ENCODE measurements at places on chromosomes 6 and 20.

GRCh38 chr20:2416541-2417212 is 36.0 kb downstream of the TGM6 start:
- DNase-seq: no peak

DNA sequence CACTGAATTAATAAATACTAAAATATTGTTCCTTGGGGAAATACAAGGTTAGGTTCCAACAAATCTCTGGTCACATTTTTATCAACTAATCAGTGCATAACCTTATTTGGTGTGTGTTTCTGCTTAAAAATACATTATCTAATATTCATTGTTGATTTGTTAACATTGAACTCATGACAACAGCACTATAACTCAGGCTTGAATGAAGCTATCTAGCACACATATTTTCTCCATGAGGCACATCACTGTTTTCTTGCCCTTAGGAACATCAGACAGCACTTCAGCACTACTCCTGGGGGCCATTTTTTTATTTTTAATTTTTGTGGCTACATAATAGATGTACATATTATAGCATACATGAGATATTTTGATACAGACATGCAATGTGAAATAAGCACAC is 277.2 kb upstream of the NT5E start:
- DNase-seq: no peak

- no peak for DNase-seq
Observed at GRCh38 chr20:2236256-2236655, 59.5 kb upstream of the TGM3 start.

DNA sequence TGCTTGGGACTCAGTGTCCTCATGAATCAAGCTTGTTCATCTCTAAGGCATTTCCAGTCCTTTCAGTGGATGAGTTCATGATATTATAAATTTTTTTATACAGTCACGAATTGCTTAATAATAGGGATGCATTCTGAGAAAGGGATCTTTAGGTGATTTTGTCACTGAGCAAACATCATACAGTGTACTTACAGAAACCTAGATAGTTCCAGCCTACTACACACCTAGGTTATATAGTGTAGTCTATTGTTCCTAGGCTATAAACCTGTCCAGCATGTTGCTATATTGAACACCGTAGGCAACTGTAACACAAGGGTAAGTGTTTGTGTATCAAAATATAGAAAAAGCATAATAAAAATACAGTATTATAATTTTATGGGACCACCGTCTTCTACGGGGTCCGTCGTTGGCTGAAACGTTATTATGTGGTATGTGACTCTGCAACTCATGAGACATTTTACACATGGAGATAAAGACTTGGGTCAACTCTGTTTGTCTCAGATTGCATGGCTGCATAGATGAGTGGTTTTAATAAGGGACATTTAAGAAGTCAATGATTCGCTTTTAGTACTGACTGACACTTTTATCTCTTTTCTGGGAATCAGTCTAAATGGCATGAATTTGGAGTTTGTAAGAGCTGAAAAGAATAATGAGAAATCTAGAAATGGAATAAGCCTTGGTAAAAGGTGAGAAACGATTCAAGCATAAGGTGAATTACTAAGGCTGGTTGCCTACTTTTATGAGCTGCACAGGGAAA is 33.2 kb downstream of the CLIC5 start:
- DNase-seq: no peak

DNA sequence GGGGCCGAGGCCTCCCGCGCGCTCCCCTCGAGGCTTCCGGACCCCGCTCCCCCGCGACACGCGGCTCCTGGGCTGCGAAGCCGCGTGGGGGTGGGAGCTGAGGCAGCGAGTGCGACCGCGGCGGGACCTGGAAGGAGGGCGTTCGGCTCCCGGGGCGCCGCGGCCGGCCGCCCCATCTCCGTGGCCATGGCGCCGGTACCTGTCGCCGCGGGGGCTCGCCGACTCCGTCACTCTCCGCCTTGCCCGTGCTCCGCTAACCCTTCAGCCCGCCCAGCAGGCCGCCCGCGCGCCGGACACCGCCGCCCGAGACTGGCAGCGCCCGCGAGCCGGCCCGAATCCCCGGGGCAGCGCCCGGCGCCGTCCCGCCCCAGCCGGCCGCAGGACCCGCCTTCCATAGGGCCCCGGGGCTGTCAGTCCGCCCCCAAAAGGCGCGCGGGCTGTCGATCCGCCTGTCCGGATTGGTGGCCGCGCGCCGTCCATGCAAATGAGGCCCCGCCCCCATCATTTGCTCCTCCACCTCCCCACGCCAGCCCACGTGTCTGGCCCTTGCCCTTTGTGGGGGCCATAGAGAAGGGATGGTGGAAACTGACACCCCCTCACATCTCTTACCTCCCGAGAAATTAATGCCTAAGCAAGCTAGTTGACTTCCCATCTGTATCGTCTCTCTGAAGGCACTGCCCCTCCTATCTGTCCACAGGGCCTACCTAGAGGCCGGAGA is at the start of gene FKBP5:
TSS of gene FKBP5 (minus strand) at position 311 of the 718 bp plus-strand sequence. CDS start 46,091 bp downstream, outside the sequence.
- DNase-seq: peak; percentile 84

DNA sequence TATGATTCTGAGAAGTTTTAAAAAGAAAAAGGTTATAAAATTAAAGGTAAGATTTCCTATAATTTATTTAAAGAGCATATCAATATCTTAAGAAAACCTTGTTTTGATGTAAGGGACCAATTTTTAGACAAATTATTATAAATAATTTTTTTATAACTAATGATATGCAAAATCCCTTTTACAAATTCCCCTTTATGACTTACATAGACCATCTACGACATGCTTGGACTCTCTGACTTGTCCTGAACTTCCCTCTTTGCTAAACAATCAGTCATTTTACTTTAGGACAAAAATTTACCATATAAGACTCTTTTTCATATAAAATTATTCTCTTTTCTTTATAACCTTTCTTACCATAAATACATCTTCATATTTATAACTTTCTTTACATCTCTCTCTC is 15.3 kb upstream of the ANGPT4 start:
- DNase-seq: no peak

GRCh38 chr6:151445482-151445881 is 6.4 kb downstream of the RMND1 start:
- DNase-seq: no peak

DNA sequence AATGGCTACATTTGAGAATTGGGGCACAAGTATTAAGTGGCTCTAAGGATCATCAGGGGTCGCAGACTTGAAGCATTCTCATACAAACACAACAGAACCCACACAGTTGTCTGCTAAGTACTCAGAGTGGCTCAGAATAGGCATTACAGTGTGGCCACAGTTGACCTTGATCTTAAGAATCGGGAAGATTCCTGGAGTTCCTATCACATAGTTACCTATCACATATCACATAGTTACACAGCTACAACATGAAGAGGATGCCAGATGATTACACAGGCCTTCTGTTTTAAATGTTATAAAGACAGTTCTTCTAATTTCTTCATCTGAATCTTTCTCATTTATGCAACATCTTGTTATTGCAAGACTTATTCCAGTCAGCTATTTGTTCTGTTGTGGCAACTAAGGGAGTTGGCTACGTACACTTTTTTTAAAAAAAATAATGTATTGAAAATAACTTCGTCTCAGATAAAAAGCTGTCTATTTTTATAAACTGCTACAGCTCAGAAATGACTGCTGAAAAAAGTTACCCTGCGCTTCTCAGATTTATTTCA is 129.0 kb downstream of the REV3L start:
- no peak for DNase-seq

DNA sequence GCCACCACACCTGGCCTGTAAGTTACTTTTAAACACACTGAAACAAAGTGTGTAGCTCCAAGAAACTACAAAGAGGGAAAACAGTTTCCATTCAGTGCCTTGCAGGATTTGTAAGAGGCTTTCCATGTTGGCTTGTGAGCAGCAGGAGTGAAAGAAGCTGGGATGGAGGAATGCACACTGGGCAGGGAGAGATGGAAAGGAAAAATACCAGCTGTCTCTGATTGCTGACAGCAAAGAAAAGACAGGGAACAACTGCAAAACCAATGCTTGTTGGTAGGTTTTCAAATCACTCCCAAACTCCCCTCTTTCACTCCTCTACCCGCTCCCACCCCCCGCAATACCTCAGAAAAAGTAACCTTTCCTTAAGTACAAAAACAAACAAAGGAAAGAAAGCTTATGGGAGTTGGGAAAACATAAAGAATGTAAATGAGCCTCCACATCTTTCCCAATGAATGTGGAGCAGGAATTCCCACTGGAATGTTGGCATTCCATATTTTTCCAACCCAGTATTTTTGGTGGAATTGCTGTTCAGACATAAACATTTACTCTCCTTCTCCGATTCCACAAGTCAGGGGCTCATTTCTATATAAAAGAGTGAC is 166.1 kb downstream of the THBS2 start:
- no peak for DNase-seq

DNA sequence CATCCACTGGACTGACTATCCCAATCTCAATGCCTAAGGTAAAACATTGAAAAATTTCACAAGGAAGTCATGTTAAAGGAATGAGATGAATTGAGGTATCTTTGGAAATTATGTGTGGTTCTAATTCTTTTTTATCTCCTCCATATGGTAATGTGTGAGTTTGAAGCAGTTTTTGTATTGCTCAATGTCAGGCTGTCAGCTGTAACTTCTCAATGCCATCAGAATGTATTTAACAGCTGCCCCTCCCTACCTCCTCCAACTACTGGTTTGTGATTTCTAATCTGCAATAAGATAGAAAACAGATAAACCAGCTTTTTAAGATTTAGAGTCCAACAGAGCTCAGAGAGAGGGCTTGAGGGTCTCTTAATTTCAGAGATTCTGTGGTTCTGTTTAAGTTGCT is 1005.8 kb upstream of the ADGRB3 start:
- DNase-seq: no peak

DNA sequence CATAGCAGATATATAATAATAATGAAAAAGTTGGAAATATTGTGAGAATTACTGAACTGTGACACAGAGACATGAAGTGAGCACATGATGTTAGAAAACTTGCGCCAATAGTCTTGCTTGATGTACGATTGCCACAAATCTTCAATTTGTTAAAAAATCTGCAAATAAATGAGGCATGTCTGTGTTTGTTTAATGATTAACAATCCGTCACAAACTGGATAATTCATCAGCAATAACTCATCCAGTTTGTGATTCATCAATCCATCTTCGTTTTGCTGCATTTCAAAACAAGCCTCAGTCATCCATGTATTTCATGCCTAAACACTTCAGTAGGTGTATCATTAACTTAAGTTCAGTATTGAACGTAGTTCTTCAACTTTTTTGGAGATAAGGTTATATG is 25.5 kb upstream of the SMIM26 start:
- no peak for DNase-seq

GRCh38 chr6:117290173-117290846 is 25.0 kb downstream of the VGLL2 start:
- DNase-seq: no peak

- no peak for DNase-seq
Observed at GRCh38 chr6:124190256-124190655, 386.6 kb downstream of the NKAIN2 start.

DNA sequence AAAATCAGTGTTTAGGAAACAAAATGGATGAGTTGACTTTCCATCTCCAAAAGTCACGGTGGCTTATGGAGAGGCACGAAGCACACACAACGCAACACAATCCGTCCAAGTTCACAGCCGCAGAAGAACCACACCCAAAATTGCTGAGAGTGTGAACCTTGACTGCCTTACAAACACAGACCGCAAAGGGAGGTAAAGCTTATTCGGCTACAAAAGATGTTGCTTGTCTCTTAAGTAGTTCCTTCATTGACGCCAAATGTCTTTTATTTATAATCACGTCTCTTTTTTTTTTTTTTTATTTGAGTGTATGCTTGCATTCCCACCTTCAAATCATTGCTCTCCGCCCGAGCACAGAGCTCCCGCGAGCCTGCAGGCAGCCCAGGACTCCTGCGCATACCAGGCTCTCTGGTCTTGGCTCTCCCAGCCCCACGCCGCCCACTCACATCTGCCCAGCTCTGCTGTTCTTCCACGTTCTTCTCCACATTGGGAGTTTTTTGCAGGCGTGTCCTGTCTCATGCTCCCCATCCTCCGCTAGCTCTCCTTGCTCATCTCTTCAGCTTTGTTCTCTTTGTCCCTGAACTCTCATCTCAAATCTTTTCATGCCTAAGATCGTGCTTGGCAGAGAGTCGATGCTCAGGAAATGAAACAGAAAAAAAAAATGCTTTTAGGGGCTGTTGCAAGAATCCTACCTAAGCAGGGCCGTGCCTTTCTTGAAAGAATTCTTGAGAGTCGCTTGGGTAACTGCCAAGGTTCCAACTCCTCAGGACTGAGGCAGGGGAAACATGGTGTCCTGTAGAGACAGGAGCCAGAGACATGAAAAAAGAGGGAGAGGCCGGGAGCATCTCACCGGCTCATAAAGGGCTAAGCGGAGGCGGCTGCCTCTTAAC is 25.8 kb downstream of the LY86 start:
- DNase-seq: no peak

DNA sequence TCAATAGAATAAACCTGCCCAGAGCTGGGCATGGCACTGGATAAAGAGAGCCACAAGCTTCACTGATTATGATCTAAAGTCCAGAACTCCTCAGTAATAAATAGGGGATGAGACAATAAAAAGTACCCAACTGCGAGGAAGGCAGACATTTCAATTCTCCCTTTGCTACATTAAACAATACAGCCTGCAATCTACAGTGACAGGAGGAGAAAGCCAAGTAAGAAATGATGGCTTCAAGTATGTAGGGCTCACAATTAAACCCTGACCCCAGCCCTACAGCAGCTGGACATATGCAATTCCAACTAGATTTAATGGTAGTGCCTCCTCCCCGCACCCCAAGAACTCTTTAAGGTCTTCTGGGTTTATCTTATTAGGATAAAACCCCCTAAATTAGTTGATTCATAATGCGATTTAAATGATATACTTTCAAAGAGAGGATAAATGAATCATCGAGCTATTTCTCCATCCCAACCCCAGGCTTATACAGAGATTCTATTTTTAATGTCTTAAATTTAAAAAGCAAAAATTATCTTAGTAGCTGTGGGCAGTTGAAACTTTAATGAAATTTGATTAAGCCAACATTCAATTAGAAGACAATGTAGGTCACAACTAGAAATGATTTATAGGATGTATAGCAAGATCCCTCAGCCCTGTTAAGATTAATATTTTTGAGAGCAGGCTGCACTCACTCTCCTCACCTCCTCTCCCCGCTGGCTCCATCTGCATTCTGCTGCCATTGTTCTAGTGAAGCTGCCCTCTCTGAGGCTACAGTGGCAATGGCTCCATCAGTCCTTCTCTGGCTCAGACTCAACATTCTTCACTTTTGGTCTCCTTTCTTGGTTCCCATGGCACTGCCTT is 57.1 kb downstream of the OGFRL1 start:
- no peak for DNase-seq

DNA sequence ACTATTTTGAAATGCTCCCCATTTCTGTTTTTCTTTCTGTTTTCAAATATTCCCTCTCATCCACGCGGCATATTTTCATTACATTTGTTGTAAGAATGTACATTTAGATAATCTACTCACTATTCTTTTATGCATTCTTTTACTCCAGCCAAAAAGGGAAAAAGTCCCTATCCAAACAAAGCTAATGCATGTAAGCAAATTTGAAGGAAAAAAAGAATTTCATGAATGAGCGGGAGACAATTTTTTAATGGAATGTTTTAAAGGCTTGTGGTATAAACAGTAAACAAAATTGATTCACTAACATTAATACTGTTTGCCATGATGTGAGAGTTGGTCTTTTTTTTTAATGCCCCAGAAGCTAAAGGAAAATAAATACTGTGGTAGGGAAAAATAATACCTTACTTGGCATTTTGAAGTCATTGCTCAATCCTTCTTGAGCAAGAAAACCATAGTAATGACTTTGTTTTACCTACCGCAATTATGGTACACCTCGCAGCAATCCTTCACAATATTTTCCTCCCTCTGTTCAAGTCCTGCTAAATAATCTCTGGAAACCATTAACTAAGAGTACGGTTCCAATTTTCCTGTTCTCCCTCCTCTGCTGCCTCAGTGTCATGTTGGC is 79.0 kb downstream of the BACH2 start:
- DNase-seq: no peak

GRCh38 chr6:23091795-23092194 is 522.4 kb downstream of the HDGFL1 start:
- no peak for DNase-seq

Measured in stimulated activated CD4-positive, alpha-beta T cell treated with anti-CD3 and anti-CD28 coated beads, Interleukin-15, amount 100 ng/mL, for 1 hour (primary cell).